Effector CD8-positive, alpha-beta T cell (primary cell): ENCODE measurements at places on chromosomes 13 and 19.

DNA sequence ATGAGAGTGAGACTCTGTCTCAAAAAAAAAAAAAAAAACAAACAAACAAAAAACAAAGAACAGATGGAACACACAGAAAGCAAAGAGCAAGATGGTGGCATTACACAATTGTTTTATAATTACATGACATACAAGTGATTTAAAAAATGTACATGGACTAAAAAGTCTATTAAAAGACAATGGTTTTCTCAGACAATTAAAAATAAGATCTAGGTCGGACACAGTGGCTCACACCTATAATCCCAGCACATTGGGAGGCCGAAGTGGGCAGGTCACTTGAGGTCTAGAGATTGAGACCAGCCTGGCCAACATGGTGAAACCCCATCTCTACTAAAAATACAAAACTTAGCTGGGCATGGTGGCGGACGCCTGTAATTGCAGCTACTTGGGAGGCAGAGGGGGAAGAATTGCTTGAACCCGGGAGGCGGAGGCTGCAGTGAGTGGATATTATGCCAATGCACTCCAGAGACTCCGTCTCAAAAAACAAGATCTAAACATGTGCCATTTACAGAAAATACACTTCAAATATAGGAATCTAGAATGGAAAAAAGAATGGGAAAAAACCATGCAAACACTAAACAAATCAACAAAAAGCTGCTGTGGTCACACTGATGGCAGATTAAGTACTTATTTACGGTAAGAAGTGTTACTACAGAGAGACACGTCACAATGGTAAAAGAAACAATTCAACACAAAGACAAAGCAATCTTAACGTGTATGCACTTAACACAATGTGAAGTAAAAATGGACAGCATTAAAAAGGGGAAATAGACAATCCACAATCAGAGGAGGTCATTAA lies 26.7 kb downstream of the MIER2 start:
- no peak for DNase-seq

- no peak for DNase-seq
Observed at GRCh38 chr19:57812226-57812625, 2.5 kb downstream of the ZNF552 start.

DNA sequence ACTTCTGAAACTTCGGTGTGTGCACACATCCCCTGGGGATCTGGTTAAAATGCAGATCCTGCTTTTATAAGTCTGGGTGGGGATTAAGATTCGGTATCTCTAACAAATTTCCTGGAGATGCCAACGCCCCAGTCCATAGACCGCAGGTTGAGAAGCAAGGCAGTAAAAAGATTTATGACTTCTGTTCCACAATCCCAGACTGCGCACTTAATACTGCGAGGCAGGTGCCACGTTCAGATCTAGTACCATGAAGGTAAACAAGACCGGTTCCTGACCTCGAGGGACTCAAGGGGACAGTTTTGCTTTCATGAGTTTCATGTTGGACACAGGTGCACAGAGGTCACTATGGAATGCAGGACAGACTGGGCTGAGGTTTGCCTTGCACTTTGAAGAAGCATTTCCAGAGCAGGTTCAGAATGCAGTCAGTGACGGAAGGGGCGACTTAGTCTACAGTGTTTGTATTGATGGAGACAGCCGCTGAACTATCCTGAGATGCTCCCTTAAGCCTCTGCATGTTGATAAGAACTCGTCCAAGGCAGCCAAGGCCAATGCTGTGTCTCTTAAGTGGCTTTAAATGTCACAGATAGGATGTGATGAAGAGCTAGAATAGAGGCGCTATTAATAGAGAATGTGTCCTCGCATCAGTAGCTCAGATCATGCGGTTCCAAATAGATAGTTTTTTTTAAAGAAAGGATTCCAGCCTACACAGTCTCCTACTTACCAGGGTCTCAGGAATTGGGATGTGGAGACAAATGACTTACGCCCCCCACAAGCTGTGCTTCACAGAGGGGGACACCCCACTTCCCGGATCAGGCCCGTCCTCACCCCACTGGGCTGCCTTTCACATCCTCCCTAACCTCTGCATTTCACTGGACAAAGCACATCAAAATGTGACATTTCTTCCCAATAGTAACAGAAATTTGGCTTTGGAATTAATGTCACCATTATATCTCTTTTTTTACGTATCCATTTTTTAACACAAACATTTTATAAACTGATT lies 97.1 kb upstream of the IRS2 start:
- DNase-seq, result no peak

DNA sequence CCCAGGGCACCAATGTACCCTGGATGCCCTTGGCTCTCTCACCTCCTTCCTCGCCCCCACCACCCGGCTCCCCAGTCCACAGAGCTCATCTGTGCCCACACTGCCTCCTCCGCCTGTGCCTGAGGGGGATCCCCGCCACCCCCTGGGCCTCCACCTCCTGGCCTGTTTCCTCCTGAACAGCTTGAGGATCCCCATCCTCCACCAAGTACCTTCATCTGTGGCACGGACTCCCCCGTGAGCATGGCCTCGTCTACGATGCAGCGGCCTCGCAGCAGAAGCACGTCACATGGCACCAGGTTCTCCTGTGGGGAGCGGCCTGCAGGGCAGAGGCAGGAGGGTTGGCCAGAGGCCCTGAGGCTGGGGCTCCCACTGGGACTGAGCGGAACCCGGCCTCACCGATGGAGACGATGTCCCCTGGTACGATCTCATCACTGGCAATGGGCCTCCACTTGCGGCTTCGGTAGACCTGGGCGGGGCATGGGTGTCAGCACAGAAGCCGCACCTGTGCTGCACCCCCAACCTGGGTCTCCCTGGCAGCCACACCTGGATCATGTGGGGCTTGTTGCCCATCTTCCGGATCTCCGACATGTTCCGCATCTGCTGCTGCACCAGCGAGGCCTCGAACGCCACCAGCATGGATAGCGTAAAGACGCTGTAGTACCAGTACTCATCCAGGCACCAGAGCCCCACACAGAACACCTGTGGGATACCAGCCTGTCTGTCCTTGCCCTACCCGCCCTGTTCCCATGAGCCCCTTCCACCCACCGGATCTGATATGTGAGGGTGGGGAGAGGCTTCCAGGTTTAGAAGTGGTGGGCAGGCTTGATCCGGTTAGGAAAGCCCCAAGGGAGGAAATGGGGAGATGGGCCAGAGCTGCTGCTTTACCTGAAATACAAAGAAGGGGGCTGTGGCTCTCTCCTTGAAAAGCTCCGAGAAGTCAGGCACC lies 6.8 kb downstream of the ATP13A1 start:
- DNase-seq, result no peak

GRCh38 chr13:76542176-76542575 lies 344.0 kb downstream of the KCTD12 start:
- DNase-seq, result no peak

GRCh38 chr19:23896912-23897311 lies 17.8 kb upstream of the ZNF726 start:
- DNase-seq, result no peak

DNA sequence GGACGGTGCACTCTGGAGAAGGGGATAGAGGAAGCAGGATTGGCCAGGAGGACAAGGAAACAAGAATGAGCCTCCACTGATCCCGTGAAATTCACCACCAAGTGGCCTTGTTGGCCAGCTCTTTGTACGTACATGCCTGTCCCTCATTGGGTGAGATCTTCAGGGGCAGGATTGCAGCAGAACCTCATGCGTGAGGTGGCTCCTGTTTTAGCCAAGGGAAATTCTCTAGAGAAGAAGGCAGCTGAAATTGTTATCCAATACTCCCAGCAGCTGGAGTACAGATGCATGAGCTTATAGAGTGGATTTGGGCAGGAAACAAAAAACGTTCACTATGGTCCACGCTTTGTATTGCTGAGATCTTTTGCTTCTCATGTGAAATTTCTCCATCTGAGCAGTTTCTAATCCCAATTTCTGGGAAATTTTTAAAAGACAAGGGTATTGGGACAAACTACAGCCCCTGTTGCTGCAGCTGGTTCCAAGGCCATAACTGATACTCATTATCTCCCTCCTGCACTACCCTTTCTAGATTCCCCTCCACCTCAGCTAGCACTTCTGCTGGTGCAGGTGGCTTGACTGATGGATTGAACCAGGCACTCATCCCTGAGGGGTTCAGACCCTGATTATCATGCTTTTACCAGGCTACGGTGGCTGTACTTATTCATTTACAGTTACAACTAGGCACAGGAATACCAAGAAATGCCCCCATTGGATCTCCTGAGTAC lies 3.9 kb upstream of the RNF6 start:
- no peak for DNase-seq

GRCh38 chr19:50250450-50251136 lies 47.2 kb downstream of the MYH14 start:
- no peak for DNase-seq
